Activated T-cell treated with anti-CD3 and anti-CD28 coated beads, Interleukin-2, amount 50 U/mL, for 72 hours (primary cell): ENCODE measurements at places on chromosomes 3 and 15.

GRCh38 chr15:98823012-98823458 lies 174.7 kb downstream of the IGF1R start:
- DNase-seq, result no peak

DNA sequence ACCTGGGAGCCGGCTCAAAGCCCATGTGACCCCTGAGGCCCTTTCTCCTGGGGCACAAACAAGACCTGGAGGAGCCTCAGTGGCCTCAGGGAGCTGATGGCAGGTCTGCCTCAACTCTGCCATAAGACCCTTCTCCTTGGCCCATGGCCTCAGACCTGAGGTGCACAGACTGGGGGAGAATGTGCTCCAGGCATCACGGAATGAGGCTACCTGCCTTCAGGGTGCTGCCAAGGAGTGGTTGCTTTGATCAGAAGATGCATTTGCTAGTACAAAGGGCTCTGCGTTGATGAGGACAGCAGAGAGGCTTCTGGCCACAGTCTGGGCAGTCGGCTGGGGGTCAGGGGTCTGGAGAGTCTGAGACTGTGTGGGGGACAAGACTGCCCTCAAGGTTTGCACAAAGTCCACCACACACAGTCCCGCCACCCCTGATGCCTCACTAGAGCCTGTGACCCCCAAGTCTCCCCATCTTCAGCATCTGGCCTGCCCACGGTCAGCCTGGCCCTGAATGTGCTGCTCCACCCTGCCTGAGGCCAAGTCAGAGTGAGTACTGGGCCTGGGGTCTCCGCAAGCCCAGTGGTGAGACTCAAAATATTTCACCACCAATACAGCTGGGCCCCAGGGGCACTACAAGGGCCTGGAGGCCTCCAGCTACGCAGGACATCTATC lies 26.6 kb downstream of the ALDH1L1 start:
- no peak for DNase-seq

DNA sequence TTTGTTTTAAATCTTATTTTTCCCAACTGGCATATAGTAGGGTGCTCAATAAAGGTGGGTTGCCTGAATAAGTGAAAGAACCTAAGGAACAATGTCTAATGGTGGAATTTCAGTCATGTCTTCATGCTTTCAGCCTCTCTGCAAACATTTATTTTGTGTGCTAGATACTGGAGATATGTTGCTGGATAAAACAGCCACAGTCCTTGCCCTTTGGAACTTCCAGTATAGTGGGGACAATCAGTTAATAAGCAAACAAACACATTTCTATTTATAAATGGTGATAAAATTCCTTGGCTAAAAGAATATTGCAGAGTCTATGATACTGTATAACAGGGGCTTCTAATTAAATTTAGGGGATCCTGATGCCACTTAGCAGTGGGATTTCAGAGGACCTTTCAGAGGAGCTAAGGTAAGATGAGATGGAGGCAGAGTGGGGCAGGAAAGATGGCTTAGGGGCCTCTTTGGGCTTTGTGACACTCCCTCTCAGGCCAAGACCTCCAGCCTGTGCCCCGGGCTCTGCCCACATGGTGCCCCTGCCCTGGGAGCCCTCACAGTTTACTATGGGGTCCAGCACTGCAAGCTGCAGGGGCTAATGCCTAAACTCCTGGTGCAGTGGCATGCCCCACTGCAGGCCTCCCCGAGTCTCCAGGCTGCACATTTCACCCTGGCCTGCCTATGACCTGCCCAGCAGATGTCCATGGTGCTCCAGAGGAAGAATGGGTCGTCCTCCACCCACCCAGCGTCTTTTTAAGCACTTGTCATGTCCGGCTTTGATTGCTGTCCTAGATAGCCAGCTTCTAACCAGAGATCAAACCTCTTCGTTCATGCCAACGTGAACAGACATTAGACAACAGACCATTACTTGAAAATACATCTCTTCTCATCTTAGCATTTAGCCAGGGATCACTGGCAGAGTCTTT lies 61.6 kb upstream of the PRR23C start:
- DNase-seq, result no peak

DNA sequence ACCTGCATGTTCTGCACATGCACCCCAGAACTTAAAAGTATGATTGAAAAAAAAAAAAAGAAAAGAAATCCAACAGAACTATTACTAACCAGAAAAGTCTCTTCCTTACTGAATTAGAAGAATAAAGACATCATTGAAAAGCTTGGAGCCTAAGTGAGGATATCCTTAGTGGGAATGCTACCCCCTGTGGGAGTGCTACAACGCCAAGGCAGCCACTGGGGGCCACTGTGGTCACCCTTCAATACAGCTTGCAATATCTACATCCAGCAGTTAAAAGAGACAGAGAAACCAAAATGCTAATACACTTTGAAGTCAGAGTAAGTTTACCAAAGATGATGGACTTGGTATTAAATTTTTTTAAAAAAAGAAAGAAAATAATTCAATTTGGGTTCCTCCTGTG lies 292.0 kb downstream of the PLCL2 start:
- no peak for DNase-seq
